Activated CD4-positive, alpha-beta memory T cell treated with anti-CD3 and anti-CD28 coated beads for 36 hours (primary cell): ENCODE measurements at places on chromosomes 4 and X.

DNA sequence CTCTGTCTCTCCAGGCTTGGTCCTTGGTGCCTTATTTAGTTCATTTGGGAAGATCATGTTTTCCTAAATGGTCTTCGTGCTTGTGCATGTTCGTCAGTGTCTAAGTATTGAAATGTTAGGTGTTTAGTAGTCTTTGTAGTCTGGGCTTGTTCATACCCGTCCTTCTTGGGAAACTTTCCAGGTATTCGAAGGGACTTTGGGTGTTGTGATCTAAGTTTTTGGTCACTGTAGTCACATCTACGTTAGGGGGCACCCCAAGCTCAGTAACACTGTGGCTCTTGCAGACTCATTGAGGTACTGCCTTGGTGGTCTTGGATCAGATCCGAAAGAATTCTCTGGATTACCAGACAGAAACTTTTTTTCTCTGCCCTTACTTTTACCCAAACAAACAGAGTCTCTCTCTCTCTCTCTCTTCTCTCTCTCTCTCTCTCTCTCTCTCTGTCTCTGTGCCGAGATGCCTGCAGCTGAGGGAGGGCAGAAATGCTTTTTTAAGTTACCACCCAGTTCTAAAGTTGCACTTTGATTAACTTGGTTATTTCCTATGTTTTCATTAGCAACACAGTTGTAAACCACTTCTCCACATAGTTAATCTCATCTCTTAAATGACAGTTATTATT is 67.6 kb upstream of the SLC7A3 start:
- DNase-seq: peak; percentile 22

DNA sequence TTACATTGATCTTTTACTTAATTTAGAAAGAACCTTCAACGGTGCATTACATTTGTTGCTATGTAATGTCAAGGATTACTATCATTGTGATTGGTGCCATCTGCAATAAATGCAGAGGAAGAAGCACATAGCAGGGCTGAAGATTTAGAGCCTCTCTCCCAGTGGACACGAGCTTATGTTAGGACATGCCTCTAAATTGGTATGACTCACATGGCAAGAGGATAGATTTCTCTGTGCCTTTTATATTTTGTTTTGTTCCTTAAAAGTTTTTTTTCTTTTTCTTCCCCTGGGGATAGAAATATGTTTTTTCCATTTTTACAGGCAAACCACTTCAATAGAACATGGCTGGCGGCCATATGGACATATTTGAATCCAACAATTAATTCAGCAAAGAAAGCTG is 205.0 kb upstream of the HAND2 start:
- no peak for DNase-seq

DNA sequence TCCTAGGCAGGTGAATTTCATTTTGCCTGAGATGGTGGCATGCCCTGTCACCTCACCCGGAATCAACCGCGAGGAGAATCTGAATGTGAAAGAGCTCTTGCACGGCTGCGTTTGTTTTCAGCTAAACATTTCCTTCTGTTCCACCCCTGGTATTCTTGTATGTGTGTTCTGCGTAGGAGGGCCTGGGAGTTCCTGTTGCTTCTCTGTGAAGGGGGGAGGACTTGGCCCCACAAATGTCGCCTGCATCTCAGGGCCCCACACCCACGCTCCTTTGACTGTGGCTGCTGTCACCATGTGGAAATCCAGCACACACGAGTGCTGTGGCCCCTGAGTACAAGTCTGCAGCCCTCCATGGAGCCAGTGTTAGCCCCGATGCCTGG is 45.8 kb upstream of the CLCN4 start:
- DNase-seq: peak; percentile 63

- no peak for DNase-seq
Observed at GRCh38 chrX:154443479-154443910, 446 bp upstream of the FAM50A start.

DNA sequence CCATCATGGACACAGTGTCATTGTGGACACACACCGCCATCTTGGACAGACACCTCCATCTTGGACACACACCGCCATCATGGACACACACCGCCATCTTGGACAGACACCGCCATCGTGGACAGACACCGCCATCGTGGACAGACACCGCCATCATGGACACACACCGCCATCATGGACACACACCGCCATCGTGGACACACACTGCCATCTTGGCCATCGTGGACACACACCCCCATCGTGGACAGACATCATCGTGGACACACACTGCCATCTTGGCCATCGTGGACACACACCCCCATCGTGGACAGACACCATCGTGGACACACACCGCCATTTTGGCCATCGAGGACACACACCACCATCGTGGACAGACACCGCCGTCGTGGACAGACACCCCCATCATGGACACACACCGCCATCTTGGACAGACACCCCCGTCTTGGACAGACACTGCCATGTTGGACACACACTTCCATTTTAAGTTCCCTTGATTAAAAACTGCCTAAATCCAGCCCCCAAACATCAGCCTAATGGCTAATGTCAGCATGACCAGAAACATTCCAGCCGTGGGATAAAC is 9.1 kb downstream of the ASMTL start:
- DNase-seq: peak; percentile 7

GRCh38 chrX:10074241-10074941 is 82.4 kb upstream of the CLCN4 start:
- DNase-seq: no peak

- DNase-seq: no peak
Observed at GRCh38 chr4:98434816-98435215, 173.6 kb downstream of the RAP1GDS1 start.

DNA sequence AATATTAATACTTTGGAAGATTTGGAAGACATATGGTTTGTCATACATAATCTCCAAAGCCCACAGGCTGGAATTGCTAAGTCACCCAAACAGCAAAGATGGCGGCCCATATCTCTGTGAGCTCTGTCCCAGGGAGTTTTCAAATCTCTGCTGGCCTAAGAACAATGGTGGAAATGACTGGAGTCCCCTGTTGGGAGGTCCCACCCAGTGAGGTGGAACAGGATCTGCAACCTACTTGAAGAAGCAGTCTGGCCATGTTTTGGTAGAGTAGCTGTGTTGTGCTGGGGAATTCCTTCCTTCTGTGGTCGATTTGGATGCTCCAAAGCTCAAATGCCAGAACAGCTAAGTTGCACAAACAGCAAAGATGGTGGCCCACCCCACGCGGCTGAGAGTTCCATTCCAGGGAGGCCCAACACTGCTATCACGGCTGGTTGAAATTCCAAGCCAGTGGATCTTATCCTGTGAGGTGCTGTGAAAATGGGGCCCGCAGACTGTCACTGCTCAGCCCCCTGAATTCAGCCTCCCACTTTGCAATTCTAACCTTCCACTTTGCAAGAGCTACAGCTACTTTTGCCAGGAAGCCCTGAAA is 3.2 kb upstream of the UGT2B7 start:
- DNase-seq: no peak

DNA sequence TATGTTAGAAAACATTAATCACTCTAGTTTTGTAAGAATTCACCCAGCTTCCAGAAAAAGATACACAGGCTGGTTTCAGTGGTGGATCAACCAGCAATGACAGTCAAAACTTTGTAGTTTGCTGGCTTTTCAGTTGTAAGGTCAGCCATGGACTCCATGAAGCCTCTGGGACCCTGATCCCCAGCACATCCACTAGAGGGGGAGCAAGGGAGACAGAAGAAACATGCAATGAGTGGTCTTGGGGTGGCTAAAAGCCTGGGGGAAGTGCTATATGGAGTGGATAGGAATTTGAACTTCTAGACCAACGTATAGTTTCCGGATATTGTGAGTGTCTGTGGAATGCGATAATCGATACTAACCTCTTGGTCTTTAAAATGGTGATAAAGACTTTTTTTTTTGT is 72.7 kb downstream of the AFF2 start:
- no peak for DNase-seq

GRCh38 chr4:158781963-158782362 is 13.1 kb downstream of the FNIP2 start:
- no peak for DNase-seq

DNA sequence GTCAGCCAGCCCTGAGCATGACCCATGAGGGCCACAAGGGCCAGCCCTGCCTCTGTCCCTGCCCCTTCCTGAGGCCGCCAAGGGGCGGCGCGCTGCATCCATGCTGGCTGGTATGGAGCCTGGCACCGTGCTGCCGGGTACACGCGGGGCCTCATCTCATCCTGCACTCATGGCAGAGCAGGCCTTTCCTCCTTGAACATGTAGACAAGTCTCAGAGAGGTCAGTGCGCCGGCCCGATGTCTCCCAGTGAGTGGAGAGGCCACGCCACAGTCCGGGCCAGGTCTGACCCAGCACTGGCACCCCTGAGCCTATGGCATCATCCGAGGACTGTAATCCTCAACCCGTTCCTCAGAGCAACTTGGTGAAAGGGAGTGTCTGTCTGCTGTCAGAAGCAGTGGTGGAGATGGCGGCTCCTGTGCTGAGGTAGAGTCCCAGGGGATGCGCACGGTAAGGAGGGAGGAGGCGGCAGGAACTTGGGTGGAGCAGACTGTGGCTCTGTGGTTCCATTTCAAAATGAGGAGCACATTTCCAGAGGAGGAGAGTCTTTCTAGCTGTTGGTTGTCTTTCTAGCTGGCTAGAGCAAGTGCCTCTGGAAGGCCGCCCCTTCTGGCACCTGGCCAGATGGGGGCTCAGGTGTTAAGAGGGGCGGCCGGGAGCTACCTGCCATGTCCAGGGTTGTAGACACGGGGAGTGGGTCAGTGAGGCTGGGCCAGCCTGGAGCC is 32.8 kb downstream of the TRMT44 start:
- DNase-seq: no peak

DNA sequence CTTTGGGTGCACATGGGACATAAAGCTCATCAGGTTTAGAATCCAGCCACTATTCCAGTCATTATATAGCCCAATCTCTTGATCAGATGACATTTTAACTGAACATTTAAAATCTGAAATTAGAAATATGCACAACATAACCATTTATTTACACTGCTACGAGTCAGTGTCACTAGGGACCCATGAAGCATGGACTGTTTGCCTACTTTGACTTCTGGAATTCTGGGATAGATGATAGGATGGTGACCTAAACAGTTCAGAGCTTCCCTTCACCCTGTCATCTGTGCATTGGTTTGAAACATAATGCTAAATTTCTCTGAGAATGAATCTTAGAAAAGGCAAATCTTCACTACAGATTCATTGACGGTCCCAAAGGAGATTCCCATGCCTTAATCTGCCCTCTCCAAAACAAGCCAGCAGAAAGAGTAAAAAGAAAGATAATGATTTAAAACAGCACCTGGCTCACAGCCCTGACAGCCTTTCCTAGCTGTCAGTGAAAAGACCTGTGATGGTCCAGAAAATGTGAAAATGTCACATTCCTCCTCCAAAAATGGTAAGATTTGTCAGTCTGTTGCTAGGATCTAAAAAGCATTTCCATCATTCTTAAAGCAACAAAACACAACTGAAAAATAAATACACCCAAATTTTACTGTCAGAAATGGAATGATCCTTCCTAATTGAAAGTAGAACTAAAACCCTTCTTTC is 18.9 kb upstream of the HERC3 start:
- DNase-seq: no peak

- DNase-seq: no peak
Observed at GRCh38 chr4:3867403-3868100, 101.4 kb downstream of the ADRA2C start.

GRCh38 chr4:76614589-76614988 is 179.6 kb downstream of the SHROOM3 start:
- DNase-seq: no peak

DNA sequence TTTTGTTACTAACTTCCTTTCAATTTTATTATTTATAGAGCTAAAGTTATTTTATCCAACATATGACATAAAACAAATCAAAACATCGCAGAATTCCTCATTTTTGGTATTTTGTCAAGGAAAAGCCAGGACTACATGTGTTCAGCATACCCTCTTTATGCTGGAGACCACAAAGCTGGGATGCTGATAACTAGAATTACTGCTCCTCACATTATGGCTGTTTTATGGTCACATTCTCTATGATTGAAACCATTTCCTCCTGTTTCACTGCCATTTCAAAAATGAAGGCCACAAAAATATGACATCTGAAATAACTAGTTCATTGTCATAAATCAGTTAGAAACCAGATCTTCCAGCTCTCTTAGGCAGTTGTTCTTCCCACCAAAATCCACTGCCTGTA is 41.7 kb downstream of the KLHL34 start:
- no peak for DNase-seq

GRCh38 chrX:47577424-47577823 is 4.8 kb upstream of the TIMP1 start:
- DNase-seq: no peak

DNA sequence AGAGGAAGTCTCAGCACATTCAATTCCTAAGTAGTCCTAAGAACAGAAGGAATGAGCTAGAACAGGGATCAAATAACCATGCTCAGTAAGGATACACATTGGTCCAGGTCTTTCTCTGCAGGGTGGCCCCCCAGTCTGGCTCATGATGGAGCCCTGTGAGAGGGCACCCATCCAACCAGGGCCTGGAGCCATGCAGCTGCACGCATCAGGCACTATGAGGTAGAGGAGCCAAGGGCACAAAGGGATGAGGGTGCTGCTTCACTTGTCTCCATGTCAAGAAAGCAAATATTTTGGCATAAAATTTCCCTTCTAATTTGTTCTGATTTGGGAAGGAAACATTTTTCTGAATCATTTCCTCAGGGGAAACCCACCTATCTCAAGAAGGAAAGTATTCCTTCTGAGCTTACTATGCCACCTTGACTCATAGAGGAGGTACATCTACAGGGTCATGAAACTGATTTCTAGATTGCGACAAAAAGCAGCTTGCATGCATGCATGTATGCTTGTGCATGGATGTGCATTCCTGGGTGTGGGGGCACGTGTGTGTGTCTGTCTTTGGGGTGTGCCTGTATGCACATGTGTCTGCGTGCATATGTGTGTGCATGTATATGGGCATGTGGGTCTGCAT is 600.3 kb downstream of the MID1IP1 start:
- no peak for DNase-seq

- no peak for DNase-seq
Observed at GRCh38 chr4:102447413-102447812, 53.7 kb upstream of the NFKB1 start.

GRCh38 chr4:25144870-25145481 is 15.3 kb downstream of the SEPSECS start:
- DNase-seq: no peak

GRCh38 chr4:147777456-147778091 is 45.7 kb downstream of the ARHGAP10 start:
- DNase-seq: no peak

DNA sequence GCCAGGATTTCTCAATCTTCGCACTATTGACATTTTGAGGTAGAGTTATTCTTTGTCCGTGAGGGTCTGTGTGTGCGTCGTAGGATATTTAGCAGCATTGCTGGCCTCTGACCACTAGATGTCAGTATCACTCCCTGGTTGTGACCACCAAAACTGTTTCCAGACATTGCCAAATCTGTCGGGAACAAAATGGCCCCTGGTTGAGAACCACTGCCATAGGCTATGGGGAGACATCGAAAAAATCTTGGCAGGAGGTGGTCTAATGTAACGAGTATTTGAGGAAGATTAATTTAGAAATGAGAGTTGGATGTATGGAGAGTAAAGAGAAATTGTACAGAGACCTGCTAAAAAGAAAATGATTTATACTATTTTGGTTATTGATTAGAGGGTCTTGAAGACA is 108.4 kb downstream of the DOCK11 start:
- DNase-seq: peak; percentile 38
